Left renal pelvis (tissue), 4 donors: ENCODE measurements at places on chromosomes 4 and X. TPM values are rescaled to one million over a fixed set of nuclear protein-coding genes. Genes with fewer than 3 reads are reported as not detected.

GRCh38 chr4:64465263-64465662 lies 56.0 kb upstream of the TECRL start:
- DNase-seq, result no peak

The MAGEA11 gene
- not detected for polyA plus RNA-seq

DNA sequence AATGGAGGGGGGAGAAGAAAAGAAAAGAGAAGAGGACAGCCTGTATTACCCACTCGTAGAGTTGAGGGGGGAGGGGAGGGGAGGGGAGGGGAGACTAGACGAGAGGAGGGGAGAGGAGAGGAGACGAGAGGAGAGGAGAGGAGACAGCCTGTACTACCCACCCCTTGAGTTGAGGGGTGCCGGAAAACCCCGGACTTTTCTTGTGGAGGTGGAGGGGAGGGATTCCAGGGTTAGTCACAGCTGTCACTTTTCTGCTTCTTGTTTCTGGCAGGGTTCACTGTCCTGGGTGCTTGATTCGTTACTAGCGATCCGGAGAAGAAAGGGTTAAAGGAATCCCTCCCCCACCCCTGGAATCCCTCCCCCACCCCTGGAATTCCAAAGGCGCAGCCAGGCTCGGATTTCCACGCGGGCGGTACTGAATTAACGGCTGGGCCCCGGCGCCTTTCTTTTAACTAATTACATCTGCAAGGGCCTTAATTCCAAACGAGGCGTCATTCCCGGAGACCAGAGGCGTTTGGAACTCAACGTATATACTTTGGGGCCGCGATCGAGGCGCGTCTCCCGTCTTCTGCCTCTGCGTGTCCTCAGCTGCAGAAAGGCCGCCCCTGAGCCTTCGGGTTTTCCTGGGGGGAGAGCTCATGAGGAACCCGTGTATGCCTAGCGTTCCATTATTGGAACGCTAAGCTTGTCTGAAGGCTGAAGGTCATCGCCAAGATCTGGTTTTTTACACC lies 20.1 kb upstream of the CSF2RA start:
- DNase-seq, result peak; percentile 62

The SOX3 gene
- polyA plus RNA-seq, result not detected

DNA sequence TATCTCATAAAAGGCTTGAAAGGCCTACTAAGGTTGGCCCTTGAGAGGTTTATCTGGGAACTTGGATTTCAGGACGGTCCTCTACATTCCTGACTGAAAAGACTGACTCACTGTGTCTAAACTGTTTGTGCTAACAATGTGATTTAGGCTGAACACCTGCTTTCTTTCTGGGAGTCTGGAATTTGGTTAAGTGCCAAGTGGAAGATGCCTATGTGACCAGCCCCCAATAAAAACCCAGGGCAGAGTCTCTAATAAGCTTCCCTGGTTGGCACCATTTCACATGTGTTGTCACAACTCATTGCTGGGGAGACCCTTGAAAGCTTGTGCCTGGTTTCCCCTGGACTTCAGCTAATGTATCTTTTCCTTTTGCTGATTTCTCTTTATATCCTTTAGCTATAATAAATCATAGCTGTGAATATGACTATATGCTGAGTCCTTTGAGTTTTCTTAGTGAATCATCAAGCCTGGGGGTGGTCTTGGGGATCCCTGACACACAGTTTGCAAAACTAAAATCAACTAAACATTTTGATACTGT lies 55.1 kb downstream of the GPR82 start:
- DNase-seq, result no peak
